ENCODE measurements at places on chromosomes 4 and X.
A peak's percentile ranks its signal among the peaks of the same experiment; 100 is the strongest.

DNA sequence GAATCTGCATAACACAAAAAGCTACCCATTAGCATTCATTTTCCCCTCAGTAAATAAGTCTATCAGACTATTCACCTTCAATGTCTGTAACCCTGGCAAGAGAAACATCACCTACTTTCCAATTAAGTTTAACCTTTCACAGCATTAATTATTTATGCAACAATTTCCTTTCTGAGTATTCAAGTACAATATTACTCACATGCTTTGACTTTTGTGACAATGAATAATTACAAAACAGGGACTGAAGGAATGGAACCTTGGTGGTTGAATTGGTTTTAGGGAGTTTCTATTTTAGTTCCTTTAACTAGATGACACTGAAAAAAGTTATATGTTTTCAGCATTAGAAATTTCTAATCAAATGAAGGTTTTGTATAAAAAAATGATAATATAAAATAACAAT, 932.3 kb upstream of the EPHA5 start:
- no peak for DNase-seq

DNA sequence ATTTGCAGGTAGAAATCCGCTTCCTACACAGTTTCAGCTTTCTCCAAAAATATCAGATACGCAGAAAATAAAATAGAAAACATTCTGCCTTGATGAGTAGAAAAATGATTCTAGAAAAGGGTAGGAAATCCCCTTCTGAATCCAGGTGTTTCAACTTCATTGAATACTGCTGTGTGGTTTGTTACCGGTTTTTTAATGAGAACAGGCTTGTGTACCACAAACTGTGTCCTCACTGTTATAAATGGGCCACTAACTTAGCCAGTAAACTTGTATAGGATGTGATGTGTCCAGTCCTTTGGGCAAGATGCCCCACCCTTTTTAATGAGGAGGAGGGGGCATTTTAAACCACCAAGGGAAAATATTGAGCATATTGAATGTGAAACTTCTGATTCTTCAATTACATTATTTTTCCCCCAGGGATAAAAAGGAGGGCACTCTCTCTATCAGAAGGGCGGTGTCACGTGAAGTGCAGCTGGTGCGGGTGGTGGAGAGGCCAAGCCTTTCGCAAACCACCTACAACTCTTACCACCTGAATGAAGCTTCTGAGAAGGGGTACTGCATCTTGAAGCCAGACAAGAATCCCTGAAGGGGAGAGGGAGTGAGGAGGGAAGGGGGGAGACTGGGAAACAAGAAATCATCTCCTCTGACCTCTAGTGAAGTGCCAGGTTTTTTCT, 4.5 kb downstream of the CXXC4 start:
- DNase-seq: peak; percentile 60

- DNase-seq: peak; percentile 60
Observed at GRCh38 chr4:86496094-86497080, 97.7 kb upstream of the PTPN13 start.

GRCh38 chr4:162497564-162498167, 333.9 kb upstream of the FSTL5 start:
- DNase-seq: no peak

DNA sequence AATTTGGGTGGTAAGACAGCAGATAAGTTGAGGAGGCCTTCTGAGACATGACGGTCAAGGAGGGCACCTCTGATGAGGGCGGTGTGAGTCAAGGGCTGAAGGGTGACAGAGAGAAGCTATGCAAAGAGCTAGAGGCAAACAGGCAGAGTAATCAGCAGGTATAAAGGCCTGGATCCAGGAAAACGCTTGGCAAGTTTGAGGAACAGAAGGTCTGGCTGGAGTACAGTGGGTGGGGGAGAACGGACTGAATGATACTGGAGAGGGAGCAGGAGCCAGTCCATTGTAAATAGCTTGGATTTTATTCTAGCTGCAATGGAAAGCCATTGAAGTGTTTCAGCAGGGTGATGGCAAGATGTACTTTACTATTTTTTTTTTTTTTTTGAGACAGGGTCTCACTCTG, 39.3 kb downstream of the RAB33B start:
- no peak for DNase-seq

GRCh38 chr4:85967872-85968271, 392.0 kb downstream of the MAPK10 start:
- no peak for DNase-seq

DNA sequence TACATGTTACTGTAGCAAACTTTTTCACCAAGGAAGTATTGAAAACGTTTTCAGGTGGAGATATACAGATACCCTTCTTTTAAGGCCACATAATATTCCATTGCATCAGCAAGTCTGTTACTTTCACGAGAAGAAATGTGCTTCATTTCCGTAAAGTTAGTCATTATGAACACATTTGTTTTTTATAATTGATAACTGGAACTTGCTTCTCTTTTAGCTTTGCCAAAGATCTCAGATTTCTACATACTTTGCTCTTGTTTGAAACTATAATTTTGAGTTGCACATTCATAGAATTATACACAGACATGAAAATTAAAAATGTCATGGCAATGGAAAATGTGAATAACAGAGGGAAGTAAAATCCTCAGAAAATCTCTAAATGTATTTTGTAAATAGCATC, 128.7 kb upstream of the GIMD1 start:
- no peak for DNase-seq

GRCh38 chr4:61786211-61786610, 586.1 kb downstream of the ADGRL3 start:
- no peak for DNase-seq

DNA sequence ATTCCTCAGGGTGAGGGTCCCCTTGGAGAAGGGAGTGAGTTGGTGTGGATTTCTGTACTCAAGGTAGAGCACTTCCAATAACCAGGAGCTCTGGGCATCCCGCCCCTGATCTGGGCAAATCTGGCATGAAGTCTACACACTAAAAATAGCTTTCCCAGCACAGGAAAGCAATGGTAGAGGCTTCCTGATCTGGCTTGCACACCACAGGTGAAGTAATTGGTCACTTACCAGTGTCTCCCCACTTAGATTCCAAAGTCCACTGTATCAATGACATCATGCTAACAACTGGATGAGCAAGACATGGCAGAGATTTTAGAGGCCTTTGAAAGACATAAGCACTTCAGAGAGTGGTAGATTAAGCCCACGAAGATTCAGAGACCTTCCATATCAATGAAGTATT, 17.8 kb upstream of the IDS start:
- DNase-seq: no peak
